Epithelial cell of alveolus of lung (primary cell): ENCODE measurements at places on chromosomes 13 and 19. TPM values are rescaled to one million over a fixed set of nuclear protein-coding genes. Genes with fewer than 3 reads are reported as not detected.

Gene PROZ
- total RNA-seq, result not detected in 2 replicates

Gene KLK12
- not detected in 2 replicates for total RNA-seq

Gene SLITRK1
- total RNA-seq, result not detected in 2 replicates

Gene ITGBL1
- total RNA-seq, result 10.8 and 31.5 TPM in 2 replicates

Gene CFD
- total RNA-seq, result 0.91 and 262 TPM in 2 replicates
